ENCODE measurements at places on chromosomes 1 and 21.
A peak's percentile ranks its signal among the peaks of the same experiment; 100 is the strongest.

DNA sequence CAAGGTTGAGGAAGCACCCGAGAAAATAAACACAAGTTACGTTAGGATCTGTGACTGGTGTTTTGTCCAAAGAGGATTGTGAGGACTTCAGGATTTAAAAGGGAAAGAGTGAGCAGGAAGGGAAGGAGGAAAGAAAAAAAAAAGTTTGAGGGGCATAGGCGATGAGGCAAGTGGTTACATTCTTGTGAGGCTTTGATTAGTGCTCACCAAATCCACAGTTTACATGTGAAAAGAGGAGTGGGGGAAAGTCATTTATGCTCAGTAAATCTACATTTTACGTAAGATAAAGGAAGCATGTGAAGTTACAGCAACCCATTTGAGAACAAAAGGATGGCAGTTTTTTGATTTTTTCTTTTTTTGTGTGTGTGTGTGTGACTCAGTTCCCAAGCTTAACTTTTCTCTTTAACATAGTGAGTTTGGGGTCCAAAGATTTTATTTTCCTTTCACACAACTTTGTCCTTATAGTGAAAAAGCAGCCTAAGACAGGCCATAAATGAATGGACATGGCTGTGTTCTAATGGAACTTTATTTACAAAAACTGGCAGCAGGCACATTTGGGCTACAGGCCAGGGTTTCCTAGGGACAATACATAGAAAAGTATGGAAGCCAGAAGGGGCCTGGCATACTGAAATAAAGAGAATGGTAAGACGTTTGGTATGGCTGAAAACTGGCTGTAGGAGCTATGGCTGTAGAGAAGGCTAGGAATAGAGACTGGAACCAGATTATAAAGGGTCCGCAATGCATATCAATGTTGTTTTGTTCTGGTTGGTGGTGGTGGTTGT is 121.7 kb downstream of the FGGY start:
- no peak for DNase-seq

- no peak for DNase-seq
Observed at GRCh38 chr1:156464335-156464734, 36.2 kb downstream of the MEF2D start.

GRCh38 chr1:222709700-222710153 is 2.6 kb downstream of the AIDA start:
- DNase-seq = no peak

DNA sequence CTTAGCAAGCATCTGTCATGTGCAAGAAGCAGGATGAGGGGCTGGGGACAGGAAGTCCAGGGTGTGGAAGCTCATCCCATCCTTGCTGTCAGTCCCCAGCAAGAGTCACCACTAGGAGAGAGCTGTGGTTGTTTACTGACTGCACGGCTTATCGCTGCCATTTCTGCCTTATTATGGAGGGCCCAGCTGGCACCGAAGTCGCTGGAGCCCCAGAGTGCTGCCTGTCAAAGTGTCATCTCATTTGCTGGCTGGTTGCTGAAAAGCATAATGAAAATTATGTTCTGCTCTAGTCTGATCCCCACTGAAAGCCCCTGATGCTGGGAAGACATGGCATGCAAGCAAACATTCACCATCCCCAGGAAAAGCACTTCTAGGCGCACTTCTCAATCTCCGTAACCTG is 642.7 kb downstream of the NPHP4 start:
- no peak for DNase-seq

GRCh38 chr1:116753312-116753711 is 918 bp upstream of the CD2 start:
- no peak for DNase-seq

DNA sequence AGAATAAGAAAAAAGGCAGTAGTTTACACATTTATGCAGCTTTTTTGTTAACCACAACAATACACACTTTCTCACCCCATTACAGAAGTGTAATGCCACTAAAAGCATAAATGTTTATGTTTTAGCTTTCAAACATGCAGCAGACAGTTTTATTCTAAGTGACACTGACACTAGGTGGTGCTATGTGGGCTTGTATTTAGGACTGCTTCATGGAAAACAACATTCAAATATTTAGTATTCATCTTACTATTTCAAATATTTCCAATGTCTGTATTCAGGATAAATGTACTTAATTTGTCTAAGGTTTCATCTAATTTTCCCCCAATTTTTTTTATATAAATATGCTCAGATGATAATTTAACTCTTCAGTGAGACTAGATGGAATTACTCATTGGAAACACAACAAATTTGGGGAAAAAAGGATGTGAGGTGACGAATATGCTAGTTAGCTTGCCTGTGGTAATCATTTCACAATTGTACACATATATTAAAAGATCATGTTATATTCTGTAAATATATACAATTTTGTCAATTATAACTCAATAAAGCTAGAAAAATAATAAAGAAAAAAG is 71.4 kb downstream of the USP1 start:
- DNase-seq = peak; percentile 40

DNA sequence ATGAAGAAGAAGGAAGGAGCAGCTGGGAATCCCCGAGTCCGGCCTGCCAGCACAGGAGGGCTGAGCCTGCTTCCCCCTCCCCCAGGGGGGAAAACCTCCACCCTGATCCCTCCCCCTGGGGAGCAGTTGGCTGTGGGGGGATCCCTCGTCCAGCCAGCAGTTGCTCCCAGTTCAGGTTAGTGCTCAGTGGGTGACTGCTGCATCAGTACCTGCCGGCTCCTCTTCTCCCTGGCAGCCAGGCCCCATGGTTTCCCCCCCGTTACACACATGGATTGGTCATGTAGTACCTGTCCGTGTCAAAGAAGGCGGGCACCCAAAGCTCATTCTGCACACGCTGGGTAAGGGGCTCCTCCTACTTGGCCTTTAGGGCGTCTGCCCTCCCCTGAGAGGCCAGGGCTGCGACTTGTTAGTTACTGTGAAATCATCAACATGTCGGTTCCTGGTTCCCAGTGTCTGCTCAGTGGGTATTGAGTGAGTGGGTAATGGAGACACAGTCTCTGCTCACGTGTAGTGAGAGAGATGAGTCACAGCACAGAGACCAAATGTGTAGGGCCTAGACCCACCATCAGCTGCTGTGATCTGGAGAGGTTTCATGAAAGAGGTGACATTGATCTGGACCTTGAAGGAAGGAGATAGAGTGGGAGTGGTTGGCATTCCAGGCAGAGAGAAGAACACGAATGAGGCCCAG is 11.5 kb downstream of the NECAP2 start:
- DNase-seq = no peak

DNA sequence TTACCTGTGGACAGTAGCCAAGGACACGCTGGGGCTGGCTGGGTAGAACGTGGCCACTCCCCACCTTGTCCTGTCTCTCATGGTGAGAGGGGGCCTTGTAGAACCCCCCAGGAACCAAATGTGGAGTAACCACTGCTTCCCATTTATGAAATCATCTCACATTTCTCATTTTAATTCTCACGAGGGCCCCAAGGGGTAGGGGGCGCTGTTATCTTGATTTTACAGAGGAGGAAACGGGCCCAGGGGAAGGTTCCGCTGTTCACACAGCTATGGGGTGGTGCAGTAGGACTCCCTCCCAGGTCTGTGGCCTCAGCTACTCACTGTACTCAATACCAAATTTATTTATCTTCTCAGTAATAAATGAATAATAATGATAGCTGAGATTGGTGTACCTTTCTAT is 5.5 kb downstream of the SMPDL3B start:
- DNase-seq = no peak

DNA sequence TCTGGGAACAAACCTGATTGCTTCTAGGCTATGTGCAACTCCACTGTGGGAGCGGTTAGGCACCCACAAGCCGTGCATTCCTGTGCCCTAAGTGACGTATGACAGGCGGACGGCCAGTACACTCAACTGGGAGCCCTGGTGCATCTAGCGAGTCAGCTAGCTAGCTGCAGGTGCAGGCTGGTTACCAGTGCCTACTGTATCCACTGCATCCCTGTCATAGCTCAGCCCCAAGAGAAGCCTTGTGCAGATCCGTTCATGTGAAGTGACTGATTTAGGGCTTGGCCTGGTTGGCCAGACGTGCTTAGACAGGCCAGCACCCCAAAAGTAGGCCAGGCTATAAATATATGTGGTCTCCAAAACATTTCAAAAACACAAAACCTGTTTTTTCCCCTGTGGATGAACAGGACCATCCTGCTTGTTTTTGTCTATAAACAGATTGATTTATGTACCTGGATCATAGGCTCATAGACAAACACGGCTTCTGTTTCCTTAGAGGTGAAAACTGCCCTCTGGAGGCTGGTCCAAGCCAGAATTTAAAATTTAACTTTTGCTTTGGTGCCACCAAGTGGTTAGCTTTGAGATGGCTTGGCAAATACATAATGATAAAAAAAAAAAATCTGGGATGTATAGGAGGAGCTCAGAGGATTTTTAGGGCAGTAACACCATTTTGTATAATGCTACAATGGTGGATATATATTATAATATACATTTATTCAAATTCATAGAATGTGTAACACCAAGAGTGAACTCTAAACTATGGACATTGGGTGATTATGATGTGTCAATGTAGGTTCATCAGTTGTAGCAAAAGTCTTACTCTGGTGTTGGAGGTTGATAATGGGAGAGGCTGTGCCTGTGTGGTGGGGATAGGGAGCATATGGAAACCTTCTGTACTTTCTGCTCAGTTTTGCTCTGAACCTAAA is 68.5 kb downstream of the GIPC2 start:
- DNase-seq = peak; percentile 72

GRCh38 chr21:29938776-29939103 is 1.1 kb downstream of the GRIK1 start:
- DNase-seq = no peak

DNA sequence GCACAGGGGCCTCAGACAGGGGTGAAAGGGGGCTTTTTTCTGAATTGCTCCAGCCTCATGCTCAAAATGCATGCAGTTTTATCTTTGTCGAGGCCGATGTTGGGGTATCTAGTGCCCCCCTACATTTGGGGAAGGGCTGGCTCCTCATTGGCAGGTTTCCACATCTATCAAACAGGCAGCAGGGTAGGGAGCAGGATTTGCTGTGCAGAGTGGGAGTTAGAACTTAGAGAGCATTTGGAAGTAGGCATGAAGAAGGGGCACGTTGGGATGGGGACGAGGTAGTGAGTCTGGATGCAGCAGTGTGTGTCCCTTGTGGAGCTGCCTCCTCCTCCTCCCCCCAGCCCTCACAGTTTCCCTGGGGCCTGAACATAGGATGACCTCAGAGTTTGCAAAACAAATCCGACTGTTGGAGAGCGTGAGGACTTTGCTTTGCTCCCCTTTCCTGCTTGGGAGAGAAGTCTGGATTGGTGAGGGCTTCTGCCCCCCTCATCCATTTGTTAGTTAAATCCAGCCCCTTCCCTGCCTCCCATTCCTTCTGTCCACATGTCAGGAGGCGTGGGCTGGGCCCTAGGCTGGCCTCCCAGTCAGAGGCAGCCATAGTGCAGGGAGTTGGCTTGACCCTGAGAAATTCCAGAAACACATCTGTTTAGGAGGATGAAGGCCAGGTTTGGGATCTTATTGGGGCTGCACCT is 36.9 kb upstream of the GPR37L1 start:
- DNase-seq = no peak

DNA sequence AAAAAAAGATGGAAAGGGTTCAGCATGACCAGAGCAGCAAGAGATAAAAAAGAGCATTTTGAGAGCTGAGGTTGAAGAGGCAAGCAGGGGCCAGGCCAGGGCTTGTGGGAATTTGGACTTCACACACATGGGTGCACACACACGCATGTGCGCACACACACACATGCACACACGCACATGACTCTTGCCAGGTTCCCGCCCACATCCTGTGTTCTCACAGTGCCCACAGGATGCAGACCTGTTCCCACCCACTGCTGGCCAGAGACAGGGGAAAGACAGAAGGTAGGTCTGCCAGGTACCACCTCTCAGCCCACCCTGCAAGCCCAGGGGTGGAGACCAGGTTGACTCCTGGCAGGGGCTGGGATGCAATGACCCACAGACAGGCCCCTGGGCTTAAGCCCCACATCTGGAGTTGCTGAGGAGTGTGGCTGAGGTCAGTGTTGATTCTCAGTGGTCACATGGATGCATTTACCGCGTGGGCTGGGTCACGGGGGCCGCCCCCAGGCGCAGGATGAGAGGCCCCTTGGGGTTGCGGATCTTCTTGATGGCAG is 4.4 kb downstream of the COL16A1 start:
- no peak for DNase-seq

- no peak for DNase-seq
Observed at GRCh38 chr1:173341307-173341706, 134.2 kb upstream of the TNFSF4 start.

GRCh38 chr1:56437959-56438358 is 141.4 kb downstream of the PLPP3 start:
- DNase-seq = no peak

GRCh38 chr1:98991127-98992012 is 13.3 kb downstream of the PLPPR5 start:
- DNase-seq = peak; percentile 93

DNA sequence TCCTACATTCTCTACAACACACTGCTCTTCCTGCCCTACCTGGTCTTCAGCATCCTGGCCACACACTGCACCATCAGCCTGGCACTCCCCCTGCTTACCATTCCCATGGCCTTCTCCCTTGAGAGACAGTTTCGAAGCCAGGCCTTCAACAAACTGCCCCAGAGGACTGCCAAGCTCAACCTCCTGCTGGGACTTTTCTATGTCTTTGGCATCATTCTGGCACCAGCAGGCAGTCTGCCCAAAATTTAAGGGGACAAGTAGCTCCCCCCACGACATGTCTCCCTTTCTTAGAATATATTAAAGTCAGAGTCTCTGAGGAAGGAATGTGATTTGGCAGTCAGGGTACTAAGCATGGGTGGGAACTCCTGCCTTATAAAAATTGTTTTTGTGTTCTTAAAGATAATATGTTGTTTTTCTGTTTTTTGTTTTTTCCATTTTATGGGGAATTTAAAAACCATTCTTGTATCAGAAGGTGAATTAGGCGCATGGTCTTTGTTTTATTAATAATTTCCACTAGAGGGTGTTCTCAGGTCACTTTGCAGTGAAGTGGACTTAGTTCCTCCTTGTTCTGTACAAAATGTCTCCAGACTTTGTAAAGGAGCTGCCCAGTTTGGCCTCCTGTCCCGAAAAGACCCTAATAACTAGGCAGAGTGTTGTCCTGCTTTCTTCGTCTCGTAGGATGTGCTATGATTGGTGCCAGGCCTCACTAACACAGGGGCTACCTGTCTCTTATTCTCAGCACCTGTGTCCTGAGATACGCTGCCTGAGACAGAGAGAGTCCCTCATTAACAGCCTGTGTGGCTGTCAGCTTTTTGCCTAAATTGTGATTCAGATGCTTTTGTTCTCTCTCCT is 13.1 kb downstream of the UBIAD1 start:
- DNase-seq = no peak

- no peak for DNase-seq
Observed at GRCh38 chr1:181206979-181207790, 118.7 kb downstream of the IER5 start.

GRCh38 chr1:25617625-25618432 is 1.2 kb downstream of the MAN1C1 start:
- DNase-seq = no peak

GRCh38 chr1:23848673-23849616 is 19.1 kb downstream of the FUCA1 start:
- DNase-seq = no peak

- no peak for DNase-seq
Observed at GRCh38 chr1:92587445-92587844, 100.7 kb upstream of the GFI1 start.
